ENCODE measurements at places on chromosomes 2 and 18.

- no peak for DNase-seq
These were observed 33.5 kb upstream of the CRIM1 start for GRCh38 chr2:36322108-36322507.

GRCh38 chr2:151476287-151476686 is 66.6 kb downstream of the RIF1 start:
- DNase-seq: no peak

DNA sequence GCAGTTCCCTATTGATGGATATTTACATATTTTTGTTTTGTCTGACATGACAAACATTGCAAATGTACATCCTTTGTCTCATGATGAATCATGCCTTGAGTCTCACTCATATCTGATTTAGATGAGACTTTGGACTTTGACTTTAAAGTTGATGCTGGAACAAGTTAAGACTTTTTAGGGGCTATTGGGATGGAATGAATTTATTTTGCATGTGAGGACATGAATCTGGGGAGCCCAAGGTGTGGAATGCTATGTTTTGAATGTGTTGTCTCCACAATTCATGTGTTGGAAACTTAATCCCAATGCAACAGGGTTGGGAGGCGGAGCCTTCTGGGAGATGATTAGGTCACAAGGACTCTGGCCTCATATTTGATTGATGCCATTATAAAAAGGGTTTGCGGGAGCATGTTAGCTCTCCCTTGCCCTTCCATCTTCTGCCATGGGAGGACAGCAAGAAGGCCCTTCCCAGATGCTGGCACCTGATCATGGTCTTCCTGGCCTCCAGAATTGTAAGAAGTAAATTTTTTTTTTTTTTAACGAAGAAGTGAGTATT is 29.1 kb upstream of the INO80D start:
- DNase-seq: no peak

DNA sequence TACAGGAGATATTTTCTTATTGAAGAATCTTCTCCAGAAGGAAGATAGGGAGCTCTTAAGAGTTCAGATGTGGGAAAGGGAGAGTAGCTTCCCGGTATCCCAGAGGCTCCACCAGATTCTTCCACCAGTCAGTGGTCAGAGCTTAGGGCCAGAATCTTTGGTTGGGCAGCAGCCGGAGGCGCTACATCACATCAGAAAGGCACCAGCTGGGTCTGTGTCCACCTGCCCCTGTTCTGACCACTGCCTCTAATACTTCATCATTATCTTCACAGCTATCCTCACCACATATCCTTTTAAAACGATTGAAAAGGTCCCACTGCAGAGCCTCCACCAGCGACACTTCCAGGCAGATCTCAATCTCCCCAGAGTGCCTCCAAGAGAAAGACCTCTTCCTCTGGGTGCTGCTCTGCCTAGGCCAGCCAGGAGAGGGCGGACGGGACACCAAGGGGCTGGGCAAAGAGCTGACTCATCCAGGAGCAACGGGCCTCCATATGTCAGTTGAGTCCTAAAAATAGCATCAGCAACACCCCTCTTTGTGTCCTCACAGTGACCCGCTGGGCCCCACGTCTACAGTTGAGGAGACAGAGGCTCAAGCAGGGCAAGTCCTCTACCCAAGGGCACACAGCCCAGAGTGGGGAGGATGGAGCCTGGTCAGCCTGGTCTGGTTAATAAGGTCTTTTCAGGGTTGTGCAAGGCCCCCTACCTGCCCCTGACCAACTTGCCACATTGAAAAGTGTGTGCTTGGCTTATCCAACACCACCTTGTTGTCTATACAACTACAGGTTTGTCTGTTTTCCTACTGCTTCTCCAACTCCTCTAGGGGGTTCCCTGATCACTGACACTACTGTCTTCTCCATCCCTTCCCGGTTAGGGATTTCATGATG is 81.2 kb downstream of the ADD2 start:
- DNase-seq: peak; percentile 22

DNA sequence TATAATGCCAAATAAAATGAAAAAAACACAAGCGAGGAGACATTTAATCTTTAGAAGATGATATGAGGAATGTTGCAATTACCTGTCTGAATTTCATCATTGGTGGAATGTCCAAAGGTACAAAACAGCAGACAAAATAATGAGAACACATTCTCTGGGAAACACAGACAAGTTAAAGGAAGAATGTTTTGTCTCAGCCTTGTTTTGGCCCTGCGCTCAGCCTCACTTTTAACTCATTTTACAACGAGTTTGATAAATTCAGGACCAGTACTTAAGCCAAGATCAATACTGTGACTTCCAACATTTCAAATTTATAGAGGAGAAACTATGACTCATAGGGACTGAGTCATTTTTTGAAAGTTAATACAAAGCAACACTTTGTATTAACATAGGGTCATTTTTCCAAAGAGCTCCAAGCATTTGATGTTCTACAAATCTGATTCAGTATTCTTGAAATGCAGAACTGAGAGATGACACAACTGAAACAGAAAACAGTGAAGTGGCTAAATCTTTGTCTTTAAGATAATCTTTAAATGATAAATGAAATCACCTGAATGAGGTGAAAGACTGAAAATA is 833.2 kb upstream of the CHAC2 start:
- DNase-seq: no peak

- DNase-seq: no peak
These were observed 66.5 kb downstream of the TCF7L1 start for GRCh38 chr2:85199698-85200097.

DNA sequence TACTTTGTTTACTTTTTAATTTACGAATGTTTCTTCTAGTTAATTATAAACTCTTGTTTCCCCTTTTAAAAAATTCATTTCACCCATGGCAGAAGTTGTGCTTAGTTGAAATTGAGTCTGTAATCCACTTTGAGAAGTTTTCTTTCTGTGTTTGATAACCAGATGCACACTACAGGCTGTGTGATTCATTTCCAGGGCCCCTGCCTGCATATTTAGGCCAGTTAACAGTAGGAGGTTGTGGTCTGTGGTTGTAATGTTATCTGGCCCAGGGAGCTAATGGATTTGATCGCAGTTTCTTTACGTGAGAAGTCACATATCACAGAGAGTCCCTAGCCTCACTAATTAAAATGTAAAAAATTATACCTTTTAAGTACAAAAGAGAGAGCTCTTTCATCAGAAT is 3.3 kb downstream of the CDH7 start:
- no peak for DNase-seq

- DNase-seq: no peak
These were observed 178.5 kb downstream of the TPGS2 start for GRCh38 chr18:36650266-36650665.

DNA sequence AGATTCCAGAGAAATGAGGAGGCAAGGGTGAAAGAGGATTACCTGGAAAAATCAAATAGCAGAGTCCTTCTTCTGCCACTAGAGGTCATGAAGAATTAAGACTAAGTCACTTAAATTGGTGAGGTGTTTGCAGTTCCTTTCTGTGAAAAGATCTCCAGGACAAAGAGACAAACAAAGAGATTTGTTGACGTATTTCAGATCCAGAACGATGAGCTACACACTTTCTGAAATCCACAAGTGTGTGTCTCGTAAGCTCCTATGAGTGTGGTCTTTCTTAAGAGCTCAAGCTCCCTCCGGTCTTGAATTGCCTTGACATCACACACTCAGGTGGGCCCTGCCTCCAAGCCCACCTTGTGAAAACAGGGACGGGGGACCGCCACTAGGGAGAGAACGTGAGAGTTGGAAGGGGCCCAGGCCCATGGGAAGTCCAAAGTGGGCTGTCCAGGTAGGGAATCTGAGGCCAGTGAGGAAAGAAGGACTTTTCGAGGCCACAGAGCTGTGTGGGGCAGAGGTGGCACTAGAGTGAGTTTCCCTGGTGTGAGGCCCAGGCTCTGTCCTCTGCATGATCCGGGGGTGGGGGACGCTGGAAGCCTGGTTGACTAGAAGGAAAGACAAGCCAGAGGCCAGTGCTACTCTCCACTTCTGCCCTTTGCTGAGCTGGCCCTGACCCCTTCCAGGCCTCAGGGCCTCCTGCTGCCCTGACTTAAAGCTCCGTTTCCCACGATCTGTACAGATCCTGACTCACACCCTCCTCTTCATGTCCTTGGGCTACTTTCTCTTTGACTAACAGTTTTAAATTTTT is 168.1 kb upstream of the NCK2 start:
- no peak for DNase-seq

DNA sequence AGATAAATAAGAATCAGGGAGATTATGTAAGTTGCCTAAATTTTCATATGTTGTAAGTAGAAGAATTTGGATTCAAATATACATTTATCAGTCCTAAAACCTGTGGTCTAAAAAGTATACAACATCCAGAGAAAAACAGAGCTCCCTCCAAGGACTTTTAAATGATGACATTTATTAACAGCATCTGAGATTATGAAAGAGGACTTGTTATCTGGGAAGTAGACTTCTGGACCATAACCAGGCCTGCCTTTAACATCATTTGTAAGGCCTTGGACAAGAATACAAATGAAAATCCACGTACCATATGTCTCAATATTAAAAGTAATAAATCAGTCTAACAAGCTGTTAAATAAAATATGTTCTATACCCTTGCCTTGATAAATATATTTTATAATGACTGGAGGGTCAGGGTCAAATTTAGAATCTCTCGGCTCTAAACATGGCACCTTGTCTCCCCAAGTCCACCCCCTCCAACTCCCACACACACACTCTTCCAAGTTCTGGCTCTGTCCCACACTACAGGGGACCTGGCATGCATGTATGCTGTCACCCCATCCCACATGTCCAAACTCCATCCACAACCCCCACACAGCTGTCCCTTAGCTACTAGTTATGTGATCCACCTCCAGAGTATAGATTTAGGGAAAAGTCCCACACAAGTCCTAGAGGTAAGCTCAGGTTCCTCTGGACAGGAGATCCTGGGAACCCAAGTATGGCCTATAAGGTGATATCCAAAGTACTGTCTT is 382.6 kb downstream of the CDH2 start:
- DNase-seq: no peak

DNA sequence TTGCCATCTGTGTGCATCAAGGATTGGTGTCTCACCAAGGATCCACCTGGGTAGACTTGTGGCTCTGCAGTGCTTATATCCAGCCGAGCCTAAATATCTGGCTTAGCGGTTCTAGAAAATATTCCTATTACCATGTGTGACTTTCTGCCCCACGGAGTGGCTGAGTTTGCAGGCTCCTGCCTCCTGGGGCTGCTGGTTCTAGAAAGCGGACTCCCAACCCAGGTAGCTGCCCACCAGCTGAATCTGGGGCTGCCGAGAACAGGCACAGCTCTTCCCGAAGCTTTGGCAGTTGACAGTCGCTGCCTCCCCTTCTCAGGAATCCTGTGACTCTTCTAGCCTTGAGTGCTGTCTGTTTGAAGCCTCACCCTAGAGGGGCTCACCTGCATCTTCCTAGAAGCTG is 104.6 kb downstream of the TPGS2 start:
- no peak for DNase-seq

DNA sequence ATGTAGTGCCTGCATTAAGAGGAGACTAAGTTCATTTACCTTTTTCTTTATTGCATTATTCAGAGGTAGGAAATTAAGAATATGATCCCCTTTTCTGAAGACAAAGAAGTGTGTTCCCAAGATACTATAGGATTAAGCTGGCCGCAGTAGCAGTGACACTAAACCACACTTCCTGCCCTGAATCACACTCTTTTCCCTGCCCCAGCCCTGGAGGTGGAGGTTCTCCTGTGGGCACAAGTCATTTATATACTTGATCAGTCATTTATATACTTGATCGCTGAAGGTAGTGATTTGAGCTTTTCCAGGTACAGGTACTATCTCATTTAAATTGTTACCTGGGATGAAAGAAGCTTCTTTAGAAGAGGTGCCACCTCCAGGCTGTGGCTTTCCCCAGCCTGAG is 78.6 kb downstream of the ARMC9 start:
- DNase-seq: no peak

- DNase-seq: no peak
These were observed 36.1 kb downstream of the OSBPL6 start for GRCh38 chr2:178230396-178230795.

DNA sequence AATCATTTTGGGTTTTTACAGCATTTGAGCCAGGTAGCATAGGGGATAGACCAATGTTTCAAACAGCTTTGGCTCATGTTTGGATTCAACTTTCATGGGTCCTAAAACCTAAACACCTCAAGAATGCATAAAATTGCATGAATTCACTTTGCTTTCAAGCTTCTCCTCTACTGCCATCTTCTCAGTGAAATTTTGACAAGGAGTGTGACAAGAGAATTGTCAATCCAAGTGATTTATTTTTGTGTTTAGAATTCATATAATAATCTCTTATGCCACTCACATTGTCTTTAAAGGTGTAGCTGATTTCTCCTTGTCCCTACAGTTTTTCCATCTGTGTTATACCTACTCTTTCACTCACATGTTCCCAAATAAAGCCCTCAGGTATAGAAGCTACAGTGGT is 264.8 kb upstream of the RND3 start:
- no peak for DNase-seq

- DNase-seq: no peak
These were observed 92.2 kb downstream of the DPP4 start for GRCh38 chr2:161981679-161982250.

GRCh38 chr2:145110668-145111356 is 590.9 kb upstream of the ZEB2 start:
- no peak for DNase-seq

DNA sequence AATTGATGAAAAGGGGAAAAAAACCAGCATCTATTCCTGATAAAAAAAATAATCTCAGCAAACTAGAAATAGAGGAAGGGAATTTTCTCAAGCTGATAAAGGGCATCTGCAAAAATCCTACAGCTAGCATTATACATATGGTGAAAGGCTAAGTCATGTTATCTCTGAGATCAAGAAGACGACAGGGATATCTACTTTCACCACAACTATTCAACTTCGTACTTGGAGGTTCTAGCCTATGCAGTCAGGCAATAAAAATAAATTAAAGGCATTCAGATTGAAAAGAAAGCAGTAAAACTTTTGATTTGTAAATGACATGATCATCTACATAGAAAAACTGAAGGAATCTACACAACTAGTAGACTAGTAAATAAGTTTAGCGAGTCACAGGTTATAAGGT is 58.2 kb downstream of the CAB39 start:
- DNase-seq: no peak

DNA sequence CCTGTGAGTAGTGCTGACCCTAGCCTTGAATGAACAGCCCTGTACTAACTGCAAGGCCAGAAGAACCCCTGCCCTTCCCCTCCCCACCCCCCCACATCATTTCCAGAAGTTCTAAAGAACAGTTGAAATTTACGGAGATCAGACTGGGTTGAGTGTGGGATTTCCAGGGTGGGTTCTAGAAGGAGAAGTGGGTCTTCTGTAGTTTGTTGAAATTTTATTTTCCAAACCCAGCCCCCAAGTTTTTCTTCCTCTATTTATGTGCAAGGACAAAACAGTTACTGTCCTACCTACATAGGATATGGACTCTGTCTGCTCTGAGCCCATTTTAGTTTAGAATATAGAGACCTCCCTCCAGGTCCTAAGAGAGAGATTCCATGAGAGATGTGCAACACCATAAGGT is 26.3 kb upstream of the CASP10 start:
- no peak for DNase-seq

DNA sequence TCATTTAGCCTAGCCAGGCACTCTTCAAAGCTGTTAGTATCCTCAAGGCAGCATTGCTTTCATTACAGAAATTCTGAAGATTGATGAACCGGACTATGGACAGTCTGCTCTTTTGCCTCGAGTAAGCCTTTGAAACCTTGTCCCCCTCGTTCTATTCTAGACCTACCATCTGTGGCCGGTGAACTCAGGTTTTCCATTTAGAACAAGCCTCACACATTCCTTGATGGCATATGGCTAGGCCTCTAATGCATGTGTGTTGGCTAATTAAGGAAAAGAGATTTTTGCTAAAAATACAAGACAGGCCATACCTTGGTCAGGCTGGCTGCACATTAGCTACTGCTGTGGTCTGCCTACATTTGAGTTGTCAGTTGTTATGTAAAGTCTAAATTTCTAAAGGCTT is 111.8 kb downstream of the CERS6 start:
- DNase-seq: no peak

GRCh38 chr2:106599540-106599939 is 112.4 kb downstream of the CD8B2 start:
- no peak for DNase-seq

Data from GM12891 (cell line).